SJSA1 (cell line): ENCODE measurements at places on chromosomes 2 and 18.

- no peak for DNase-seq
These were observed 1919.8 kb downstream of the SUCLG1 start for GRCh38 chr2:82539280-82539621.

GRCh38 chr2:207167099-207167923, 1.6 kb upstream of the KLF7 start:
- DNase-seq = peak; percentile 78

- DNase-seq = no peak
These were observed 50.6 kb downstream of the RAPH1 start for GRCh38 chr2:203484266-203485112.

- DNase-seq = no peak
These were observed 154.5 kb downstream of the ZFP36L2 start for GRCh38 chr2:43071599-43072550.

DNA sequence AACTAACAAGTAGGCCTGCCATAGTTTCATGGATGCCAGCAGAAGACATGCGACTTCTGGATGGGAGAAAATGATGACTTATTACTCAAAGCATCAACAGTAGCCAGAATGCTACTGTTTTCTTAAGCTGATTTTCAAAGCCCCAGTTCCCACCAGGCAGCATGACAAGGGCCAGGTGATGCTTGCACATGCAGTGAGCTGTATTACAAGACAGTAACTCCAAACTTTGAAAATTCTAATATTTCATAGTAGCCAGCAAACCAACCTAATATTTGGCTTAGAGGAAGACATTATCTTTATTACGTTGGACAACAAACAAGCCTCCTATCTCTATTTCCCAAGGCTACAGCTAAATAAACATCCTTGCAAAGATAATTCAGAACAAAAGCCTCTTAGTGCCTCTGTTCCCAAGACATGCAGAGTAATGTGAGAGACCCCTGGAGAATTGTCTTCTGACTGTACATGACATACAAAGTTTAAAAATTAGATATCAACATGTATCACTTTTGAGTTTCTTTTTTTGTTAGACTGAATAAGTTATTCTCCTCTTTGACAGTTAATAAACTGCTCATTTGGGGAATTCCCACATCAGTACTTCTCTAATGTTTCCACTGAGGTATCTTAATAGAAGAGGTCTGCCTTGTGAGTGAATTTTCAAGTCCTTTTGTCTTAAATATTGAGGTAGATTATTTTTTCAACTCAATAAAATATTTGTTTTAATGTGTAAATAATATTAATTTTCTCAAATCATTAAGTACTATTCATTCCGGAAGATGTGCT, 367.6 kb upstream of the CWC22 start:
- DNase-seq = no peak

DNA sequence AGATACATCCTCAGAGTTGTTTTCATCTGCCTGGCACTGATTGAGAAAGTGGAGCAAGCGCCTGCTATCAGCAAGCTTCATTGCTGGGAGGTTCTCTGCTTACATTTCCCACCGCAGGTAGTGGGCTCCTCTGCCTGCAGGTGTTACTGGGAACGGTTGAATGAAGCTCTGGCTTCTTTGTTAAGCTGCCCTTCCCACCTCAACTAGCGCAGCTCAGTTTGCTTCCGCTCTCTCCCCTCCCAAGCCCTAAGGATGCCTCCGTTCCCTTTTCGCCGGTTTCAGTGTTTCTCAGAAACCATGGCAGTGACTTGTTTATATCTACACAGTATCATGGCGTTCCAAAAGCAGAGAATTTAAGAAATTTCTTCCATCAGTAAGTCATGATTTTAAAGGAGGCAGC, 72.2 kb upstream of the B3GNT7 start:
- no peak for DNase-seq

- peak; percentile 64 for DNase-seq
These were observed 82.0 kb downstream of the MREG start for GRCh38 chr2:215931256-215931903.

DNA sequence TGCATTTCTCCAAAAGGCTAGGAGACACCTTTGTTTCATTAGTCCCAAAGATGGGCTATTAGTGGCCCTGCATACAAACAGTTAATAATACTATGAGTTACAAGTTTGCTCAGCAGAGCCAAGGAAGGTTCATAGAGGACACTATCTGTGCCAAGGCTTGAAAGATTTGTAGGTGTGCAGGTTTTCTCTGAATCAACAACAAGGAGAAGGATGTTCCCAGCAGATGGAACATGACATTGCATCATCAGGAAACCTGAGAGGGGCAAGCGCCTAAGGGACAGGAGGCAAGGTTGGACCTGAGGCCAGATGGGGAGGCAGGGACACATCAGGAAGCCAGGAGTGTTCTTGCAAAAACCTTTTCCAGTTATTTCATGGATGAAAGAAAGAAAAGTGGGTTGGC, 35.4 kb upstream of the STK17B start:
- no peak for DNase-seq

DNA sequence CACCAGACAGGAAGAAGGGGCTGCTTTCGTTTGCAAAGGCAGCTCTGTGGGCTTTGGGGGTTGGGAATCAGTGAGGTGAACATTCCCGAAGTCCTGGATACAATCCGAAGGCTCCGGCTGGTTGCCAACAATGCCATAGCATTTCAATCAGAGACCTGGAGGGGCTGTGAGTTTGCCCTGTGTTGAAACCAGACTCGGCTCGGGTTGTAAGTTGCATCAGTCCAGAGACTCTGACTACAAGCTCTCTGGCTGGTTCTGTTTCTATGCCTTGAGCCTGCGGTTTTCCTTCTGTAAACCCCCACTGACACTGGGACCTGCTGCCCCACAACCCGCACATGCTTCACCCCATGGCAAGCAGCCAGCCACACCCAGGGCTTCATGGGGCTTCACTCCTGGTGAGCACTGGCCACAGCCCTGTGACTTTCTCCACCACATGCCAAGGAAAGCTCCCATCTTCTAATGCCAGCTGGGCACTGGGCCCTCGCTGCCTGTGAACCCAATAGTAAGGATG, 85.7 kb upstream of the ODC1 start:
- no peak for DNase-seq

DNA sequence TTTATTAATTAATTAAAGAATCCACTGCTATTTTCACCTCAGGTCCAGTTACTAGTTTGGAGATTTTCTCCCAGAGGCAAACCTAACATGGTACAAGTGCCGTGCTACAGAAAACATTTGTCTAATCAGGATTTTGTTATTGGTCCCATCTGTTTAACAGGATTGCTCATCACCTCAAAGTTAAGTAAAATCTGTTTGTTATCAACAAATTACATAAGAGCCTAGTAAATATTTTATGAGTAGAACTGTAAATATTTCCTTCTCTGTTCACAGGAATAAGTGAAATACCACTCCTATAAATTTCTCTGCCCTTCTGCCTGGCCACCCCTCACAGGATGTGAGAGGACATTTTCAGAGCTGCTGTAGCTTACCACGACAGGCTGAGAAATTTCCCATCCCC, 200.2 kb downstream of the RAD51AP2 start:
- DNase-seq = no peak

GRCh38 chr2:221844212-221845020, 272.3 kb upstream of the EPHA4 start:
- no peak for DNase-seq

DNA sequence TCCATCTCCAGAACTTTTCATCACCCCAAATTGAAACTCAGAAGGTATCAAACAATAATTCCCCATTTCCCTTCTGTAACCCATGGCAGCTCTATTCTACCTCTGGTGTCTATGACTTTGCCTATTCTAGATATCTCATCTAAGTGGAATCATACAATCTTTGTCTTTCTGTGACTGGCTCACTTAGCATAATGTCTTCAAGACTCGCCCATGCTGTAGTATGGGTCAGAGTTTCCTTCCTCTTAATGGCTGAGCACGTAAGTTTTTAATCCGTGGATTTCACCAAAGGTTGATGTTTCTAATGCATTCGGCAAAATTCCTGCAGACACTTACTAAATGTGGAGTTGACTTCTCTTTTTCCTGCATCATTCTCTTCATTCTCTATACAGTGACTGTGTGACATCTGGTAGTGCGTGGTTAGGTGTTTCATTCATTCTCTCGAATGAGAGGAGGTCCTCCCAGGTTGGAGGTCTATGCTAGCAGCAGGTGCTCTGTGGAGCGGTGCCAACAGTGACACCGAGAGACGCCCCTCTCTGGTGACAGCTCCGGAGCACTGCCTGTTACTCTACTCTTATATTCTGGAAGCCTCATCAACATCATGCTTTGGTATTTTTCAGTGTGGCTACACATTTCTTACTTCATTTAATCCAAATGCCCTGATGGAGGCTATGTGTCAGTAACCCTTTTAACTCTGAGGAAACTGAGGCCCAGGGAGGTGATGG, 50.1 kb downstream of the ATOH8 start:
- DNase-seq = no peak

DNA sequence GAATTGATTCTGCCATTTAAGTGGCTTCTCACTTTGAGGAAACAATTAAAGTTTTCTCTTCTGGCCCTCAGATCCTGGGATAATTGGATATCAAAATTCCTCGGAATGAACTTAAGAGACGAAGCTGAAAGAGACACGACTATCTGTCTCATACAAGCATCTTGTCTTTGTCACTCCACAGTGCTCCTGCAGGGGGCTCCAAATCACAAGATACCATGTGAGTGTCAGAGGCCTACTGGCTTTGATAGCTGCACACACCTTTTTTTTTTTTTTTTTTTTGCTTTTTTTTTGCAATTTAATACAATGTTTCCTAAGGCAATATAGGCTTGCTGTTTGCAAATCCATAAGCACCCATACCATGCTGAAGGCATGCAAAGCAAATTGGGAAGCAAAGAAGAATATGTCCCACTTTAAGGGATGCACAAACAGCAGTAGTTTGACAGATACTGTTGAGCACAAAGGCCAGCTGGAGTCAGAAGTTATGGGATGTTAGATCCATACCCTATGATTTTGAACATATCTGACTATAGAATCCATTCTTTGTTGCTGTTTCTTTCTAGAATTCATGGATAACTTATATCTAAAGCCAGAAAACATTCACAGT, 109.0 kb upstream of the CBLN2 start:
- DNase-seq = no peak

DNA sequence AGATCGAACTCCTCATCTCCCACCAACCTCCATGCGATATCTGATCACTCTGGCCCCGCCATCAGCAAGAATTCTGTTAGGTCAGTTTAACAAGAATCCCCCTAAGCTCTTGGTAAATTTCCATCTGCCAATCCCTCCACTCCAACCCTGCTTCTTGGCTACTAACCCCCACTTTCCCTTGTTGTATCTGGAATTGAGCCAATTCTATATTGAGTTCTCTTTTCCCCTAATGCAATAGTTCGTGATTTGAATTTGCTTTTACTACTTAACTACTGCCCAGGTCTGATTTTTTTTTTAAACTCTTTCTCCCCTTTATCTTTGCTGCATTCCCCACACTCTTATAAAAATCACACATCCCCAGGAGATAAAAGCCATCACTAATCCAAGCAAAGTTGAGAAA, 159.3 kb upstream of the STK17B start:
- DNase-seq = no peak

DNA sequence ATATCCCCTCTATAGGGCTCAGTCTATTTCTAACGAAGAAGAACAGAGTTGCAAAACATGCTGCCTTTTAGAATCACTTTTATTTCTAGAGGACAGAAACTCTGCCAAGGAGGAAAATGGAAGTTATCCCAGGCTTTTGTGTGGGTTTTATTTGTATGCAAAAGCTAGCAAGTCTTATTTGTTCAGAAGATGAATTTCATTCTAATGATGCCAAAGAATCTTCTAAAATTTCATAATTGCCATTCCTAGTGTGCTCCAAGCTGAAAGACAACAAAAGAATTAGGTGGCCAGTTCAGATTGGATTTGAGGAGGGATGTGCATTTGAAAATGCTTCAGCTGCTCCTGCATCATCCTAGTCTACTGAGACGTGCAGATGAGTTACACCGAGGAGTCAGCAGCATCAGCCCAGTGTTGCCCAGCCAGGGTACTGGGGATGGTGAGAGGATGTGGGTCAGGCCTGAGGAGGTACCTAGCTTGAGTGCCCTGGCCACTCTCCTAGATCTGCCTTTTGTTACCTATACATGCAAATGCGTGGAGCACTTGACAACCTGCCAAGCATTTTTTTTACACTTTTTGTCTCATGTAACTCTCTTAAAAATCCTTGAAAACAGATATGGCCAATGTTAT, 80.1 kb downstream of the KCNS3 start:
- no peak for DNase-seq

DNA sequence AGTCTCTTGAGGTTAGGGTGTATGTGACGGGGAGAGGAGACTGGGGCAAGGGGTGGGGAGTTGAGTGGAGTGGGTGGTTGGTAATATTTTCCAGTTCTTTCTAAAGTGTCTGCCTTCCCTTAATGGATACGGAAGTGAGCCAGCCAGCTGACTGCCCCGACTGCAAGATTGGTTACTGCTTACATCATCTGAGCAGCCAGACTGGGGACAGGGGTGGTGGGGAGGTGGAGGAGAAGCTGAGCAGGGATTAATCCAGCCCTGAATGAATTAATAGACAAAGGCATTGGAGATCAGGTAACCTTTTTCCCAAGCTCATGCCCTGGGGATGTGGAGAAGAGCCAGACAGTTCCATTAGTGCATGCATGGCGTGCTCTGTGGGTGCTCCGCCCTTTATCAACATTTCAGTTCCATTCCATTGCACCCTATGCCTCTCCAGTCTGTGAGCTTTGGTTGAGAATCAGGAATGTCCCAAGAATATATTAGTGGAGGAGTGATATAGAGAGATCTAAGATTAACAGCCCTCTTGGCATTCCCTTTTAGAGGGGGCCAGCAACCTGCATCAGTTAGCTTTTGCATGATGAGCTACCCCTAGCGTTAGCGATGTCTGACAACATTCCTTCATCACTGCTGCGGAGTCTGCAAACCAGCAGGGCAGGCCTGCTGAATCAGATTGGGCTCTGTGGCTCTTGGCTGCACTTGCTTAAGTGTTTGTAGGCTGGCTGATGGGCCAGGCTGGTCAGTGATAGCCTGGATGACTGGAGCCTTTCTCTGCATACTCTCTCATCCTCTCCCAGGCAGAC, 67.4 kb downstream of the TNP1 start:
- no peak for DNase-seq

- peak; percentile 20 for DNase-seq
These were observed 97.9 kb upstream of the NOL4 start for GRCh38 chr18:34322365-34323289.

- no peak for DNase-seq
These were observed 139.0 kb downstream of the CELF4 start for GRCh38 chr18:37426586-37426985.

- DNase-seq = no peak
These were observed 91.0 kb downstream of the ICA1L start for GRCh38 chr2:202780514-202781021.

DNA sequence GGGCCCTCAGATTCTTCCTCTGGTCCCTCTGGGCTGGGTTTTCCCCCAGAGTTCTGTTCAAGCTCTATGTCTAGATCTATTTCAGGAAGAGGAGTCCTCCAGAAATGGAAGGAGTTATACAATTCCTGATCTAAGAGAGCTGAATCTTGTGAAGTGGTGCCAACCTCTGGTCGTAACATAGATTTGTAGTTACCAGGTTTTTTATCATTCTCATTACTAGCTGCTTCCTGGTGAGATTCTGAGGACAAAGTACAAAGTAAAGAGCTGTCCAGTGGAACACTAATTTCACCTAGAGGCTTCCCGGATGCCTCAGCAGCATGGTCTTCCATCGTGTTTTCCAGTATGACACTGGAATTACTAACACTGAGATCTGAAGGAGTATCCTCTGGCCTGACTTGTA, 44.1 kb downstream of the PPP4R1 start:
- DNase-seq = no peak

GRCh38 chr2:149360106-149360505, 29.7 kb downstream of the LYPD6 start:
- no peak for DNase-seq
